ENCODE measurements at places on chromosomes 2 and 18.

- DNase-seq, result no peak
These were observed 236.4 kb downstream of the ATAD2B start for GRCh38 chr2:23690421-23691105.

- DNase-seq, result peak; percentile 9
These were observed at the start of gene VAMP8 for GRCh38 chr2:85577386-85578242. Gene VAMP8 (plus strand): TSS chr2:85577586. CDS start chr2:85577647, 61 bp downstream.

- DNase-seq, result no peak
These were observed 9.0 kb upstream of the RASGRP3 start for GRCh38 chr2:33467413-33467812.

DNA sequence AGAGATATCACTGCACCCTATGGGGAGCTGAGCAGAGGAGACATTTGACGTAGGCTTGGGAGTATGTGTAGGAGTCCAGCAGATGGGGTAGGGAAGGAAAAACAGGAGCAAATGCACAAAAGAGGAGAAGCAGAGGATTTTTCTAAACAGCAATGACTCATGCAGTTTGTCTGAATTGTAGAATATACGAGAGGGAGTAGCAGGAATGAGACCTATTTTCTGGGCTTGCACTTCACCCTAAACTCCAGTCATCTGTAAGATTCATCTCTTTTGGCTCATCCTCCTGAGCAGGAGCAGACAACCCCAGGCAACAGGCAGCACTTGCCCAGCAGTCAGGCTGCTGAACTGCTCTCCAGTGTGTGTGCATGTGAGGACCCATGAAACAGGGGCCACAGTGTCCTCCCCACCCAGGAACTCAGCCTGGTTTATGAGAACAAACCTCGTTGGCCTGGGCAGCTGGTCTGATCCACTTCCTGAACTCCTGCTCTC, 100.2 kb upstream of the CDC42EP3 start:
- DNase-seq, result no peak

- no peak for DNase-seq
These were observed 103.4 kb downstream of the TNS1 start for GRCh38 chr2:217899231-217900009.

GRCh38 chr2:171345971-171346722, 87.6 kb downstream of the METTL8 start:
- DNase-seq, result no peak

DNA sequence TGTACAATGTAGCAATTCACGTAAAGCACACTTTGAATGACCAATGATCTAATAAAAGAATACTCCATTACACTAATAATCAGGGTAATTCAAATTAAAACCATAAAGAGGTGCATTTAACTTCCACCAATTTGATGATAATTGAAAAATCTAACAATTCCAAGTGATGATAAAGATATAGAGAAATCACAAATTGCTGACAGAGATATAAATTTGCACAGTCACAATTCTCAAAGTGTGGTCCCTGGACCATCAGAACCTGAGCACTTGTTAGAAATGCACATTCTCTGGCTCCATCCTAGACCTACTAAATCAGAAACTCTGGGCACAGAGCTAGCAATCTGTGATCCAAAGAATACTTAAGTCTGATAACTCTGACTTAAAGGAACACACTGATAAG, 165.8 kb upstream of the DCC start:
- DNase-seq, result no peak

- DNase-seq, result no peak
These were observed 565.2 kb upstream of the LINC00305 start for GRCh38 chr18:64714086-64714485.

DNA sequence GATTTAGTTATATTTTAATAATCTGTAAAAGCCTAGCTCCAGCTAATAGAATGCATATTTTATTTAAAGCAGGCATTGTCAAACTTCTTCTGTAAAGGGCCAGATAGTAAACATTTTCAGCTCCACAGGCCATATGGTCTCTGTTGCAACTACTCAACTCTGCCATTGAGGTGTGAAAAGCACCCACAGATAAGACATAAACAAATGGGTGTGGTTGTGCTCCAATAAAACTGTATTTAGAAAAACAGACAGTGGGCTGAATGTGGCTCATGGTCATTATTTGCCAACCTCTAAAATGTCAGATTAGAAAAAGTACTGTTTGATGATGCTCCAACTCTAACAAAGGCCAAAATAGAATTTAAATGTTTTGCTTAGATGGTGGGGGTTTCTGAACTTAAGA, 519.9 kb downstream of the RNF144A start:
- DNase-seq, result no peak

GRCh38 chr2:199405241-199405640, 52.5 kb downstream of the SATB2 start:
- no peak for DNase-seq

GRCh38 chr2:172712251-172712650, 23.4 kb upstream of the RAPGEF4 start:
- DNase-seq, result no peak

- DNase-seq, result no peak
These were observed 35.2 kb downstream of the HS1BP3 start for GRCh38 chr2:20615466-20616241.

DNA sequence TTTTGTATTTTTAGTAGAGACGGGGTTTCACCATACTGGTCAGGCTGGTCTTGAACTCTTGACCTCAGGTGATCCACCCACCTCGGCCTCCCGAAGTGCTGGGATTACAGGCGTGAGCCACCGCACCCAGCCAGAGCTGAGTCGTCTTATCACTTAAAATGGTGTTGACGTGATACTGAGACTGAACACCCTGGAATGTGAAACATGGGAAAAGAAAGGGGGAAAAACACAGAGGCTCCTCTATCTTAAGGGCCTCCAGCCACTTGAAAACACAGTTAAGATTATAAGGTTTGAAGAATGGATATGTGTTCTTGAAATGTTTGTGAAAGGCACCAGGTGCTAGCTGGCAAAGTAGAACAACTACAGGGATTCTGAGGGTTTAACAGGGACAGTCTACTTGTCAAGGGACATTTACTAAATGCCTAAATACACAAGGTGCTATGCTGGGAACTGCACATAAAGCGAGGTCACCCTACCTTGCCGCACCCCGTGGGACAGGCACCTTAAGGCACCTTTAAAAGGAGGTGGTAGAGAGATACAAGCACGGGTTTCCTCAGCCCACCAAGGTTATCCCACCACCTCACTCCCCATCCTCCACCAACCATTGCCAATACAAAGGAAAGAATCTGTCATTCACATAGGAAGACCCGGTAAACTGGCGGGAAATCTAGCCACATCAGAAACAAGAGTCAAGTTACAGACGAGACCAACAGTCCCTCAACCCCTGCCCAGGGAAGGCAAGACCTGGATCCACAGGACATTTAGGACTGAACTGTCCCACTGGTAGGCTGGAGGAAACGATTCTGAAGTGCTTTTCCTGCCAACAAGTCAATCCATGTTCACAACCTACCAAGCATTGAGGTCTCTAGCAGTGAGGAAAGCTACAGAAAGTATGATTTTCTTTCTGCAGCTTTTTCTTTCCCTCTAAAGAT, 43.4 kb downstream of the STK39 start:
- DNase-seq, result no peak

DNA sequence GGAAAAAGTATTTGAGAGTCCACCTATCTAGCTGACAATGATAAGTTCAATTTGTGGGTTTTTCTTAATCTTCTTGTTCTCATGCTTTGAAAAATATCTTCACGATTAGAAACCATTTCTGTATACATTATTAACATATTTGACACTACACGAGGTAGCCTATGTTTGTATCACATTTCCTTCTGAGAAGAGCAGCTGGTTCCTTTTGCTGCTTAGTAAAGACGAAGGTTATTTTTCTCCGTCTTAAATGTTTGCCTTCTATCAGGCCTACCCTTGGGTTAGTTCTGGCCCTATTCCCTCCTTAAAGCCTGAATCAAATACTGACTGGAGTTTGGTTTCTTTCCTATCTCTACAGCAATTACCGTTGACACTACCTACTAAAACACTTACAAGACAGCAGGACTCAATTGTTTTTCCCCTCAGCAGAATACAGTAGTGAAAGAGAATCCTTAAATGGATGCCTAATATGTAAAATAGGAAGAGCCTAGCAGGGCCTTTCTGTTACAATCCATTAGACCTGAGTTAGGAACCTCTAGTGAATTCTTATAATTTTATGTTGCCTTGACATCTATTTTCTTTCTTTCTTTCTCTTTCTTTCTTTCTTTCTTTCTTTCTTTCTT, 790.4 kb downstream of the EPHA4 start:
- DNase-seq, result no peak

DNA sequence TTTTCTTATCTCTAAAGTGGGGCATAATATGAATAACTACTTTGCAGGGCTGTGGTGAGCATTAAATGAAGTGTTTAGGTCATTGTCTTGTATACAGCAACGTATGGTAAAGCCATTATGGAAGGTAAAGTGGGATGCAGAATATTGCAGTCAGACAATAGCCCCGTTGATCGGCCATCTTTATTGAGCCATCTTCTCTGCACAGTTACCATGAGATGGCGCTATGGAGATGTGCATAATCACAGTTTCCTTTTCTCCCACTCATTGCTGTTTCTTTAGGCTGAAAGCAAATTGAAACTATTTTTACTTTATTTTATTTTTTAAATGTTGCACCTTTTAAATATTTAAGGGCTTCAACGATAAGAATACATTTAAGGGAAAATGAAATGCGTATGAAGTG, 108.9 kb downstream of the THSD7B start:
- DNase-seq, result no peak

- no peak for DNase-seq
These were observed 73.3 kb upstream of the ATIC start for GRCh38 chr2:215238485-215239098.

- DNase-seq, result no peak
These were observed 31.3 kb downstream of the ANXA4 start for GRCh38 chr2:69773206-69773605.

DNA sequence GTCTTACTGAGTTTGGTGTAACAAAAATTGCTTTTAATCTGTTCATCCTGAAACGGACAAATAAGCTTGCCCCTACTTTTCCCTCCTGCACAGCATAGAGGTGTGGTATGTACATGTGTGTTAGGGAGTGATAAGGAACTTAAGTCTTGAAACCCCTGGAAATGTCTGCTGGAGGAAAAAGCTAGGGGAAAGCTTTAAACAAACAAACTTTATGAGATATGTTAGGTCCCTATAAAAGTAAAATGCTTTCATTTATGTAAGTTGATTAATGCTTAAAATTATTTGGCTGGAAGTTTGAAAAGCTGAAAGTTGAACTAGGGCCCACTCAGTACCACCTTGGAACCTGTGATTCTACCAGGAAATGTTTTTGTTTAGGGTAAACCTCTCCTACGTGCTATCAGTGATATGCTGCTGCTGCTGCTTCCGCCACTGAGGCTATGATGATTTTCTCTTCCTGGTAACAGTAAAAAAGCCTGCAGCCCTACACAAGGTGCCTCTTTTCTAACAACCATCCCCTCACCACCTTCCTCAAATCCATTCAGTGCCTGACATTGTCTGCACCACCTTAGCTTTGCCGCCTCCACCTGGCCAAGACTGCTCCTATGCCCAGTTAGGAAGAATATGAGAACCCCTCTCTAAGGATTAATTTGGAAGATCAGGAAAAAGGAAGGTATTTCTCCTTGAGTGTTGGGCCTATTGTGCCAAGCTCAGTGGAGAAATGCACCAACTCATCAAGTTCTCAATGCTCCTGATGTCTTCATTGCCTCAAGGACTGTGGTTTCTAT, 2.5 kb upstream of the YES1 start:
- no peak for DNase-seq

DNA sequence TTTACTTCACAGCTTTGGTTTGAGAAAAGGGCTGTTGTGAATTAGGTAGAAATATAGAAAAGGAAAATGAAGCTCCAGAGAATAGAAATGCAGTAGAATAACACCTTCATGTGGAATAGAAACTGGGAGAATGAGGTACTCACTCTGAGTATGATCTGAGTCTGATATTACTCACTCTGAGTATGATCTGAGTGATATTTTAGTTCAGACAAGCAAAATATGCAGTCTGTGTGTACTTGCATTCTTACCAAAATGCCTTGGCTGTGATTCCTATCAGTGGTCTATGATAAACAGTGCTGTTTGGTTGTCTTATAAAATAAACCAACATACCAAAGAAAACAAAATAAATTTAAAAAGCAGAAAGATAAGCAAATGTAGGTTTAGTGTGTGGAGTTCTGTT, 487.6 kb downstream of the THSD7B start:
- DNase-seq, result no peak

DNA sequence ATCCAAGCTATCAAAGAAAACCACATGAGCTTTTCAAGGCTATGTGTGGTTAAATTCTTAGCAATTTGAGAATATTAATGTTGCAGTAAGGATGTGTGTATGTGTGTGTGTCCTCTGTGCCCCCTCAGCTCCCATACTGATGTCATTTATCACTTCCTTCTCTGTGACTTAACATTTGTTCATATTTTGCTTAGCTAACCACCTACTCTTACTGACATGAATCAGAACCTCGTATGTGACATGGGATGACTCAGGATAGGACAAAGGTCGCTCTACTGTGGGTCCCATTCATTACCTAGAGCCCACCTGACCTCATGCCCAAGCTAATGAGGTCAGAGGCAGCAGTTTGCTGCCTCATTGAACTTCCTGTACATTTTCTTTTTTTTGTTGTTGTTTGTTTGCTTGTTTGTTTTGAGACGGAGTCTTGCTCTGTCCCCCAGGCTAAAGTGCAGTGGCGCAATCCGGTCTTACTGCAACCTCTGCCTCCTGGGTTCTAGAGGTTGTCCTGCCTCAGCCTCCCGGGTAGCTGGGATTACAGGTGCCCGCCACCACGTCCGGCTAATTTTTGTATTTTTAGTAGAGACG, 36.3 kb downstream of the MOGAT1 start:
- DNase-seq, result no peak

DNA sequence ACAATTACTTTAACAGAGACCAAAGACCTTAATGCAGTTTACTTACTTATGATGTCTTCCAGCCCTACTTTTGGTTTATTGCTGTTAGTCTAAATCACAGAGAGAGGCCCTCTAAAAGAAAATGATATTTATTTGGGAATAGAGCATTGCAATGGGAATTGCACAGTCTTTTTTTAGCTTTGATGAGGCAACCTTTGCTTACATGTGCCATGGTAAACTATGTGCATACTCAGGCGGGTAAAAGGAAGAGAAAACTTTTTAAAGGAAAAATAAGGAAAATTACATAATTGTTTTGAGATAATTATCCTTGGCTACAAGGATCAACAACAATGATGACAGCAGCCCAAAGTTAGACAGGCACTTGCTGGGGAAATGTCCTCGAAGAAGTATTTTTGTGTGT, 78.6 kb downstream of the EFEMP1 start:
- DNase-seq, result no peak

DNA sequence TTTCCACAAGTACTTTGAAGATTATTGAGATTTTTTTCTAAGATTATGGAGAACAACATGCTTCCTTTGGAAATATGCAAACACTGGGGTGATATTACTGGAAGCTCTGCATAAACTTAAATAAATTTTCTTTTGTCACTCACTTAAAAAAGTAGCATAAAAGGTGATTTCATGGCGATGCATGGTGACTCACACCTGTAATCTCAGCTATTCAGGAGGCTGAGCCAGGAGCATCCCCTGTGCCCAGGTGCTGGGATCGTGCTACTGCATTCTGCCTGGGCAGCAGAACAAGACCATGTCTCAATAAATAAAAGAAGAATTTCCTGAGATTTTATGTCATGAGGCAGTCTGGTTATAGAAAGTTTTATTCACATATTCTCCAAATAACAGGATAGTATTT, 679.1 kb upstream of the CDH2 start:
- DNase-seq, result no peak
